ENCODE measurements at places on chromosomes 1 and 21. TPM values are rescaled to one million over a fixed set of nuclear protein-coding genes. Genes with fewer than 3 reads are reported as not detected.

The ADAMTS1 gene
- 180 TPM for total RNA-seq

The SERINC2 gene
- 9.1 TPM for total RNA-seq

The TMEM61 gene
- not detected for total RNA-seq

The IRF6 gene
- total RNA-seq = 0.32 TPM

The FAAH gene
- total RNA-seq = 3.4 TPM

The UBL4B gene
- not detected for total RNA-seq

The KLHL17 gene
- 8.5 TPM for total RNA-seq

The BRINP3 gene
- 0.32 TPM for total RNA-seq

The SPRR2A gene
- total RNA-seq = not detected

The KPRP gene
- not detected for total RNA-seq

The FTCD gene
- not detected for total RNA-seq

The AGMAT gene
- total RNA-seq = 0.36 TPM

The SLAMF1 gene
- 0.16 TPM for total RNA-seq

The FAM72B gene
- total RNA-seq = 4.1 TPM

The PCP4L1 gene
- total RNA-seq = not detected

The TIE1 gene
- total RNA-seq = 3.8 TPM

The PITHD1 gene
- 21.7 TPM for total RNA-seq

The TMEM125 gene
- total RNA-seq = not detected

The RIPK4 gene
- total RNA-seq = 5.1 TPM

The S100PBP gene
- 17.8 TPM for total RNA-seq

The LCE1F gene
- total RNA-seq = not detected

The RXRG gene
- not detected for total RNA-seq

The NES gene
- total RNA-seq = 30.3 TPM

The CA6 gene
- not detected for total RNA-seq

The MTARC2 gene
- total RNA-seq = 2.1 TPM

The RAB25 gene
- total RNA-seq = not detected

The POU3F1 gene
- total RNA-seq = not detected

The DYNLT4 gene
- 0.16 TPM for total RNA-seq

The SLC39A1 gene
- total RNA-seq = 91.7 TPM

The ROR1 gene
- total RNA-seq = 35.4 TPM

The GUCA2B gene
- total RNA-seq = not detected

The PDPN gene
- total RNA-seq = 4.1 TPM

The CACNA1S gene
- total RNA-seq = not detected

The CAMK2N1 gene
- total RNA-seq = 5.4 TPM

The ELAVL4 gene
- not detected for total RNA-seq

The DNASE2B gene
- total RNA-seq = not detected

The C1orf185 gene
- not detected for total RNA-seq

The NTRK1 gene
- 0.16 TPM for total RNA-seq

The CBS gene
- 47.5 TPM for total RNA-seq

The PTGS2 gene
- 71.5 TPM for total RNA-seq

All from cardiac atrium fibroblast (primary cell).